ENCODE measurements at places on chromosomes 5 and 9. TPM values are rescaled to one million over a fixed set of nuclear protein-coding genes. Genes with fewer than 3 reads are reported as not detected.

C5orf52 gene
- not detected for total RNA-seq

TOR2A gene
- total RNA-seq = 27.0 TPM

PGM5 gene
- total RNA-seq = not detected

PLPP7 gene
- 0.21 TPM for total RNA-seq

SUB1 gene
- 377 TPM for total RNA-seq

ZNF483 gene
- total RNA-seq = 2.2 TPM

DDX4 gene
- 0.61 TPM for total RNA-seq

THG1L gene
- 12.4 TPM for total RNA-seq

PHF24 gene
- total RNA-seq = not detected

BTNL8 gene
- total RNA-seq = not detected

PPP2R2B gene
- 2.0 TPM for total RNA-seq

GRCh38 chr5:137975208-137975607, 57.7 kb downstream of the FAM13B start:
- peaks cover 52% of the 10 kb centered on the region for H3K36me3 ChIP-seq
- H3K4me3 ChIP-seq = no peak overlapping the region
- no peaks in the 10 kb centered on the region for H3K4me1 ChIP-seq
- H3K27me3 ChIP-seq = no peaks in the 10 kb centered on the region
- DNase-seq = no peak

DNA sequence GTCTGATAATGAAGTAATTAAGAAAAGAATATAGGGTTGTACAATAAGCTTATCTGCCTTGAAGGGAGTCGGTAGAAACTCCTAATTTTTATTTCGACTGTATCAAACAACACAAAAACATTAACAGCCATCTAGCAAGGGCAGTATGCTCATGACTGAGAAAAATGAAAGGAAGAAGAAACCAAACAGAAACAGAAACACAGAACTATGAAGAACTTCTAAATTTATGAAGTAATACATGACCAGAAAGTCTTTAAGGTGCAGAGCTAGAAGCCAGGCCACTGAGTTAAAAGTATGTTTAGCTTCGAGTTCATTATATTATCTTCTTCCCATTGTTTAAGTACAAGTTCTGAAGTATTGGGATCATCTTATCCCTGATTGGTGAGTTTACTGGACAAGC, 367.3 kb upstream of the C9orf72 start:
- DNase-seq = no peak
- no peaks in the 10 kb centered on the region for H3K4me1 ChIP-seq
- H3K27ac ChIP-seq = no peak overlapping the region
- H3K27me3 ChIP-seq = no peaks in the 10 kb centered on the region
- H3K36me3 ChIP-seq = no peaks in the 10 kb centered on the region

DNA sequence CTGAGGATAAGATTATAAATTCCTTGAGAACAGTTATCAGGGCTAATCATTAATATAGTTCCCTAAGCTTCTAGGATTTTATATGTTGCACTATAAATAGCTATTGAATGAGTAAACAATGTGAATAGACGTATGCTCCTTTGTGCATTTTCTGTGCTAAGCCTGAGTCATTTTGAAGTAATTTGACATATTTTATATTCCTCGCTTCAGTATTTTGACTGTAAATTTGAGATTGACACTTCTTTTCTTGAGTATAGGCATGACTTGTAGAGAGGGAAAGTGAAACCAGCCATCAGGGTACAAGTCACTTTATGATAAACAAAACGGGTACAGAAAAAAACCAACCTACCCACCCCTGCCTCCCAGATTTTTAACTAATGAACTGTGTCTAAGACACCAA, 367.7 kb upstream of the PRR16 start:
- H3K27me3 ChIP-seq = no peaks in the 10 kb centered on the region
- no peak overlapping the region for H3K27ac ChIP-seq
- no peak overlapping the region for H3K4me3 ChIP-seq
- no peak for DNase-seq

DNA sequence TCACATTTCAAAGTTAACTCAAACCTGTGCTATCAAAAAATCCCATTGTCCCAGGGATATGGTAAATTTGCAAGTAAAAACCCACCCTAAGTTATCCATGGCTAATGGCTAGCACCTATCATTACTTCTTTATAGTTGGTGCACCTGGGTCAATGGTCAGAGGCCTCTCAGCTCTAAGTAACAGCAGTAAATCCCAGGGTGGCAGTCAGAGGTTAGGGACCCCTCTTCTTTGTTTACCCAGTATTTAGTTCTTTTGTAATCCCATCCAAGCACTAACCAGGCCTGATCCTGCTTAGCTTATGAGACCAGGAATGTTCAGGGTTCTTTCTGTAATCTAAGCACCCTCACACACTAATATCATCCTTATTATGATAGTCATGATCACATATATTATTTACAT, 52.1 kb upstream of the WWC1 start:
- no peaks in the 10 kb centered on the region for H3K27me3 ChIP-seq
- no peak overlapping the region for H3K27ac ChIP-seq
- no peaks in the 10 kb centered on the region for H3K36me3 ChIP-seq

DNA sequence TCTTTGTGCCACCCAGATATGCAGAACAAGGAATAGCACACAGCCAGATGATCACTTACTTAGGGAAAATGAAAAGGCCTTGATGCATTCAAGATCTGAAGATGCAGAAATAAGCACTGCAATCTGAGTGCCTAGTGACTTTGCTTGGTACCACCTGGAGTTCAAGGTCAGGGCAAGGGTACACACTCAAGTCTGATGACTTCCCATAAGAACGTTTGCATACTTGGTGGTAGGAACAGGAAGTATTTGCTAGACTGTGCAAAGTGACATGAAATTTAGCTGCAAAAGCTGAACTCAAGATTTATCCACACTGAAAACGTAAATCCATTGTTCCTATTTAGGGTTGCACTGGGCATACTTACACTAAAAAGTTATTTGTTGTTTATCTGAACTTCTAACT, 177.1 kb downstream of the PIK3R1 start:
- peaks cover 3% of the 10 kb centered on the region for H3K27me3 ChIP-seq
- no peak overlapping the region for H3K4me3 ChIP-seq
- peaks cover 22% of the 10 kb centered on the region for H3K4me1 ChIP-seq
- peaks cover 15% of the 10 kb centered on the region for H3K36me3 ChIP-seq

GRCh38 chr5:144352732-144353317, 182.2 kb downstream of the KCTD16 start:
- no peak for DNase-seq
- no peaks in the 10 kb centered on the region for H3K27me3 ChIP-seq
- H3K27ac ChIP-seq = no peak overlapping the region
- no peaks in the 10 kb centered on the region for H3K4me1 ChIP-seq

- peaks cover 2% of the 10 kb centered on the region for H3K36me3 ChIP-seq
- peaks cover 18% of the 10 kb centered on the region for H3K27me3 ChIP-seq
- DNase-seq = no peak
- no peak overlapping the region for H3K4me3 ChIP-seq
Measured at GRCh38 chr9:131346559-131346958, 47.3 kb upstream of the PRRC2B start.

- H3K36me3 ChIP-seq = no peaks in the 10 kb centered on the region
- H3K4me3 ChIP-seq = no peak overlapping the region
- H3K27me3 ChIP-seq = peaks cover 64% of the 10 kb centered on the region
- DNase-seq = no peak
Measured at GRCh38 chr9:98706651-98707165, 2.0 kb downstream of the GABBR2 start.

DNA sequence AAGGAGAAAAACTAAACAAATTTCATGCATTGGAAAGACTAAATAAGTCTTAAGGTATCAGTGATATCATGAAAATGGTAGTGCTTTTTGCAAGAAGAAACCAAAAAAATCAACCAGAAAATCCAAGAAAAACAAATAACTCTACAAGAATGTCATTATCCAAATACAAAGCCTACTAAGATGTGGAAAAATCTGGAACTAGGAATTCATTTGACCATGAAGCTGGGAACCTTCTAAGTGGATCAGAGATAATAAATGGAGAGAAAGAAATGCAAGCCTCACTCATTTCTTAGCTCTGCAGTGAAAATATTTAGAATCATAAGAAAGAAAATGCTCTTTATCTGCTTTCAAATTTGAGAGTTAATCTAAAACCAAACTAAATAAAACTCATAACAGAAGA, 51.3 kb downstream of the RASEF start:
- peaks cover 17% of the 10 kb centered on the region for H3K27me3 ChIP-seq
- H3K4me1 ChIP-seq = peaks cover 51% of the 10 kb centered on the region
- H3K4me3 ChIP-seq = peak overlapping the region; percentile 19
- peak overlapping the region; percentile 35 for H3K27ac ChIP-seq
- H3K36me3 ChIP-seq = peaks cover 8% of the 10 kb centered on the region

- H3K27me3 ChIP-seq = peaks cover 6% of the 10 kb centered on the region
- no peak for DNase-seq
- H3K36me3 ChIP-seq = no peaks in the 10 kb centered on the region
- no peaks in the 10 kb centered on the region for H3K4me1 ChIP-seq
- no peak overlapping the region for H3K27ac ChIP-seq
Measured at GRCh38 chr5:33736510-33736909, 155.3 kb downstream of the ADAMTS12 start.

- H3K4me3 ChIP-seq = no peak overlapping the region
- H3K27ac ChIP-seq = no peak overlapping the region
- no peaks in the 10 kb centered on the region for H3K27me3 ChIP-seq
- no peak for DNase-seq
- peaks cover 5% of the 10 kb centered on the region for H3K36me3 ChIP-seq
Measured at GRCh38 chr5:177959315-177959714, 36.7 kb downstream of the PROP1 start.

GRCh38 chr9:1879501-1879900, 135.6 kb upstream of the SMARCA2 start:
- H3K4me3 ChIP-seq = no peak overlapping the region
- DNase-seq = no peak
- H3K27ac ChIP-seq = no peak overlapping the region

DNA sequence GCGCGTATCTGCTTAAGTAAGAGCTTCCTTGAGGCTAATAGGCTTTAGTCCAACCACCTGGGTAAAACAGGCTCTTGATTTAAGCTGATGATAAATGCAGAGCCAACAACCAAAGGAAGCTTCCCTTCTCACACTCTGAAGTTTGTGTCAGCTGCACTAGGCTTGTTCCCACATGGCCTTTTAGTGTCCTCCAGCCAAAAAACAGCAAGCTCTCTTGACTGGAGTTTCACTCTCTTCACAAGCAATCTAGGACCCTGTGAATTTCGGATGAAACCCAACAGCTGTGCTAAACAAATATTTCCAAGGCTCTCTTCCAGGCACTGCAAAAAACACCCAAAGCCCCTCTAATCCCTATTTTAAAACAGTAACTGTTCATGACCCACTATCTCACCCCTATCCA, 63.9 kb downstream of the SAXO1 start:
- no peaks in the 10 kb centered on the region for H3K4me1 ChIP-seq
- no peak overlapping the region for H3K4me3 ChIP-seq
- no peak for DNase-seq
- H3K27me3 ChIP-seq = peaks cover 5% of the 10 kb centered on the region

- H3K27ac ChIP-seq = no peak overlapping the region
- H3K36me3 ChIP-seq = no peaks in the 10 kb centered on the region
- DNase-seq = no peak
- H3K27me3 ChIP-seq = no peaks in the 10 kb centered on the region
- no peak overlapping the region for H3K4me3 ChIP-seq
Measured at GRCh38 chr9:78923966-78924659, 627.2 kb downstream of the PSAT1 start.

DNA sequence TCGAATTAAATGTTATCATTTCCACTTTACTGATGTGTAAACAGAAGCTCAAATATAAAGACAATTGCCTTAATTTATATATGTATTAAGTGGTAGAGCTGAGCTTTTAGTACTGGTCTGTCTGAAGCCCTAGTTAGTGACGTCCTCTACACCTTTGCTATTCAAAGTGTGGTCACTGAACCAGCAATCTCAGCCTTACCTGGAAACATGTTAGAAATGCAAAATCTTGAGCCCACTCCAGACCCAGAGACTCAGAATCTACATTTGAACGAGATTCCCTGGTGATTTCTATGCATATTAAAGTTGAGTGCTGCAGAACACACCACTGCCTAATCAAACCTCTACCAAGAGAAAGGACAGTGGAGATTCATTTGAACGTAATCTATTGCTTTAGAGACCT, 88.3 kb upstream of the MPDZ start:
- H3K36me3 ChIP-seq = no peaks in the 10 kb centered on the region
- no peak overlapping the region for H3K27ac ChIP-seq
- no peak for DNase-seq
- H3K4me3 ChIP-seq = no peak overlapping the region
- no peaks in the 10 kb centered on the region for H3K4me1 ChIP-seq

DNA sequence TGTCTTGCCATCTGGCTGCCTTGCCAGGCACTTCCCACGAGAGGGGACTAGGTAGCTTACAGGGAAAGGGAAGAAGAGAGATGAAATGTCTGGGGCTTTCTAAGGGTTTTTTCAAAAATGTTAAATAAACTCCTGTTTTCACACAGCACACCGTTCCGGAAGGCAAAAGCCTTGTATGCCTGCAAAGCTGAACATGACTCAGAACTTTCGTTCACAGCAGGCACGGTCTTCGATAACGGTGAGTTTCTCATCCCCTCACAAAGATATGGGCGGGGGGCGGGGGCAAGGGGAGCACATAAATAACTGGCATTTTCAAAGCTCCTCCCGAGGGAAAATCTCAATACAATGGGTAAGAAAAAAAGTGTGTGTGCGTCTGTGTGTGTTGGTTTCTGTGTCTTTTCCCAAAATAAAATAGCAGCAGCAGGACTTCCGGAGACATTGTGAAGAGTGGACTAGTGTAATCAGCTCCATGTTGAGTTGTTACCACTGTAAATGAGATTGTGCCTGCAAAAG, 189.6 kb downstream of the NR3C1 start:
- no peaks in the 10 kb centered on the region for H3K27me3 ChIP-seq
- no peak overlapping the region for H3K27ac ChIP-seq

DNA sequence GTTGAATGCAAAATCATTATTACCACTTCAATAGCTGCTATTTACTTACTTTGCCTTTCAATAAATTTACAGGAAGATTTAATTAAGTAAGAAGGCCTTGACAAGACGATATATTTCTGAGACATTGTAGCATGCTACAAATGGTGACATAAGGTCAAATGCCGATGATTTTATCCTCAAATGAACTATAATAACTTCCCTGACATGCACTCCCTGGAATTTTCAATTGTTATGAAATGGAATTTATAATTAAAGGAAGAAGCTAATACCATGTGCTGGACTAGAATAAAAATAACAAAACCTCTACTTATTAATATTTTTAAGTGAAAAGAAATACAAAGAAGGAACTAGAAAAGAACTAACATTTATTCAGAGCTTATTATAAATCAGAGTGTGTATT, 30.2 kb upstream of the ITGA1 start:
- H3K27me3 ChIP-seq = no peaks in the 10 kb centered on the region
- H3K27ac ChIP-seq = no peak overlapping the region
- H3K4me1 ChIP-seq = peaks cover 7% of the 10 kb centered on the region
- H3K36me3 ChIP-seq = no peaks in the 10 kb centered on the region

DNA sequence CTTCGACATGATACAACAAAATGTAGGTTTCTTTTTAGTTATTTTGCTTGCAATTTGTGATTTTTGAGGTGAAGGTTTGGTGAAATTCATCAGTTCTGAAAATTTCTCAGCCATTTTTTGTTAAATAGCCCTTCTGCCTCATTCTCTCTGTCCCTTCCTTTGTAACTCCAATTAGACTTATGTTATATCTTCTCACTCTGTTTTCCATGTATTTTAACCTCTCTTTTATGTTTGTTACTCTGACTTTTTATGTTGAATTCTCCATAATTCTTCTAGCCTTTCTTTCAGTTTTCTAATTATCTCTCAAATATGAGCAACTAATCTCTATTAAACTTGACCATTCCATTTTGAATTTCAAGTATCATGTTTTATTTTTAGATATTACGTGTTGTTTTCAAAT, 172.2 kb upstream of the VCAN start:
- H3K27ac ChIP-seq = no peak overlapping the region
- H3K4me3 ChIP-seq = no peak overlapping the region
- no peak for DNase-seq
- no peaks in the 10 kb centered on the region for H3K27me3 ChIP-seq

Measured in activated CD8-positive, alpha-beta T cell treated with anti-CD3 and anti-CD28 coated beads, Interleukin-2, amount 10 ng/mL, durations not matched to agents 7 days and 5 days (primary cell).